ENCODE measurements at places on chromosomes 5 and 9.

- no peaks in the 10 kb centered on the region for H3K4me1 ChIP-seq
- H3K27ac ChIP-seq: no peak overlapping the region
- H3K4me3 ChIP-seq: no peak overlapping the region
- no peak for DNase-seq
- H3K27me3 ChIP-seq: no peaks in the 10 kb centered on the region
Observed at GRCh38 chr9:135877791-135878527, 29.4 kb downstream of the CAMSAP1 start.

DNA sequence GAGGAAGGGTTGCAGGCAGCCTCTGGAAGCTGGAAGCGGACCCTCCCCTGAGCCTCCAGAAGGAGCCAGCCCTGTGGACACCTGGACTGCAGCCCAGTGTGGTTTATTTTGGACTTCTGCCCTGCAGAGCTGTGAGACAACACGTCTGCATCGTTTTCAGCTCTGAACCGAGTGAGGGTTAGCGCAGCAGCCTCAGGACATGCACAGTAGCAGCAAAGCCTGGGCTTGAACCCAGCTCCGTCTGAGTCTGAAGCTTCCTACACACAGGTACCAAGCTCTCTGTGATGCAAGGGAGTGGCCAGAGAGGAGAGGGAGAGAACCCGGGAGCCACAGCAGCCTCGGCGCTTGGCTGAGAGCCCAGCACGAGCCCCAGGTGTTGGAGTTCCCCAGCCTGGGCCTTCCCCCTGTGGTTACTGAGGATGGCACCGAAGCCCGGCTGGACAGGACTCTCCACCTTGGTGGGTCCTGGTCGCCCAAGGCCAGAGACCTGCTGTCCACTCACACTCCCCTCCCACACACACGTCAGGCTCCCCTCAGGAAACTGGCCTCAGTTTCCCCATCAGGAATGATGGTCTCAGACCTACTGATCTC lies 128.2 kb downstream of the OLFM1 start:
- DNase-seq: peak; percentile 20
- H3K4me3 ChIP-seq: no peak overlapping the region
- no peaks in the 10 kb centered on the region for H3K4me1 ChIP-seq

DNA sequence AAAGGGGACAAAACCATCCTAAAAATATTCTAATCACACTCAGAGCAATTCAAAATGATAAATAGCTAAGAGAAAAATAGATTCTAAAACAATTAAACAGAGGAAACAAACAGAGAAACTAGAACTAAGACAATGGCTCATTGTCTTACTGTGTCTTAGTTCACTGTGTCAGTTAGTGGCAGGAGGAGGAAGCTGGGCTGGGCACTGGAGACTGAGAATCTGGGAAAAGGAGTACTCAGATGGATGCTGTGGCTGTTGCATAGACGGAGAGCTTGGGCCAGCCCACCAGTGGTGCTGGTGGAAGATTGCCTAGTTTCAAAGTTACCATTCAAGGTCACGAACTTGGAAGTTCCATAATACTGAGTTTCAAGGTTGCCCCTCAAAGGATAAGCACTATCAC lies 94.7 kb upstream of the IFNK start:
- no peaks in the 10 kb centered on the region for H3K27me3 ChIP-seq
- no peak for DNase-seq
- no peak overlapping the region for H3K4me3 ChIP-seq
- no peaks in the 10 kb centered on the region for H3K4me1 ChIP-seq
- no peak overlapping the region for H3K27ac ChIP-seq

DNA sequence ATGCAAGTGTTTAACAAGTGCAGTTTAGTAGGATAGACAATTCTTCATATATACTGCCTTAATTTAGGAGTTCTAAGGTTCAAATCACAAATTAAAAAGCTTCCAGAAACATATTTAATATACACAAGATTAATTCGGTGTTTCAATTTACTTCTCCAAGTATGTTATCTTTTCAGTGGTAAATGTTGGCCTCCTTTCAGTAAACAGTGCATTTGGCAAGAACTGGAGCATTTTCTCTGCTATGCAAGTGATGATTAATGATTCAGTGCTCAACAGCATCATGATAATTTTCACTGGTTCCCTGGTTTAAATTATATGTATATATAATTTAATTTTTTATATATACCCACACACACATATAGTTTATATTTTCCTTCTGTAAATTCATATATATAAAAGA lies 541.7 kb downstream of the EFNA5 start:
- H3K4me1 ChIP-seq: no peaks in the 10 kb centered on the region
- no peak overlapping the region for H3K4me3 ChIP-seq
- peak; percentile 82 for DNase-seq
- H3K27me3 ChIP-seq: no peaks in the 10 kb centered on the region
- H3K36me3 ChIP-seq: no peaks in the 10 kb centered on the region
- no peak overlapping the region for H3K27ac ChIP-seq

DNA sequence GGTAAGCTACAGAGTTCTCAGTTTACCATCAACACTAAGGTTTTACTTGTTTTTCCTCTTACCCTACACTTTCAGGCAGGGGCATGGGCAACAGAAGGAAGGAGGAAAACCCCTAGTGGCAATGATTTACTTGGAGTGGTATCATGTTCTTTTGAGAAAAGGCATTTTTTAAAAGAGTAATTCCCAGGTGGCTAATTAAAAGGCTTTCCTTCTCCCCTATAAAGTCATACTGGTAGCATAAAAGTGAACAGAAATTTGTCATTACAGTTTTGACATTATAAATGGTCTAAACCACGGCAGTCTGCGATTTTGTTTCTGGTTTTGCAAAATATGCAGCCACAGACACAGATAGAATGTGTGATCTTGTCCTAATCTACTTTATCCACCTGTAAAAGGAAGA lies 30.9 kb upstream of the OR2K2 start:
- H3K36me3 ChIP-seq: no peaks in the 10 kb centered on the region
- H3K4me3 ChIP-seq: no peak overlapping the region
- no peaks in the 10 kb centered on the region for H3K27me3 ChIP-seq
- peaks cover 2% of the 10 kb centered on the region for H3K4me1 ChIP-seq
- H3K27ac ChIP-seq: no peak overlapping the region
- no peak for DNase-seq

DNA sequence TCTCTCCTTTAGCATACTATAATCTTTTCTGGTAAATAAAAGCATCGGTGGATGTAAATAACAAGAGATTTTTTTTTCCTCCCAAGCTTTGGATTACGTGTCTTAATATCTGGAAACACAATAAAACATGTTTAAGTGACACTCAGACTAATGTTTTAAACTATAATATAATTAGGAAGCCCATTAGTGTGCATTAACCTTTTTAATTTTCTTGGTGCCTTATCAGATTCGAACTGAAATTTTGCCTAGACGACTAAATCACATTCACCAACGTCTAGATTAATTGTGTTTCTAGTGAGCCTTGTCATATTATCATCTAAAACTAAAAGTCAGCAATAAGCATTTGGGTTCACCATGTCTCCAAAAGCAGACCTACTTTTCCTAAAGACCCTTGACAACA lies 110.2 kb downstream of the CDH6 start:
- no peak overlapping the region for H3K4me3 ChIP-seq
- DNase-seq: no peak
- no peaks in the 10 kb centered on the region for H3K27me3 ChIP-seq
- H3K36me3 ChIP-seq: no peaks in the 10 kb centered on the region
- no peaks in the 10 kb centered on the region for H3K4me1 ChIP-seq

DNA sequence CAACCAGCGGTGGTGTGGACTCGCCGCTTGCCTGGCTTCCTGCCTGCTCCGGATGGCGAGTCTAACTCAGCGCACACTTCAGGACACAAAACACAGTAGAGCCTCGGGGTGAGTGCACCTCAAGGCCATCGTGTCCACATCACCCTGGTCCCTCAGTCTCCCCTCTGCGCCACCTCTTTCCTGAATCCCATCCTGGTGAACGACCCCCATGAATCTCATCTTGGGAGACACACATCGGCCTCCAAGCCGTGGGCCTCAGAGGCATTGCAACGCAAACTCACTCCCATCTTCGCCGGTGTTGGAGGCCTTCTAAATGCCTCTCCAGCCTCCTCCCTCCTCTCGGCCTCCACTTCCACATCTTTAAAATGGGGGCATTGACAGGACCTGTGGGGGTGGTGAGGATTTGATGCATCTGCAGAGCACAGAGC lies 124.3 kb downstream of the COL23A1 start:
- H3K36me3 ChIP-seq: no peaks in the 10 kb centered on the region
- no peak for DNase-seq
- H3K4me3 ChIP-seq: no peak overlapping the region
- no peaks in the 10 kb centered on the region for H3K27me3 ChIP-seq
- H3K27ac ChIP-seq: no peak overlapping the region
